ENCODE measurements at places on chromosomes 6 and 20. TPM values are rescaled to one million over a fixed set of nuclear protein-coding genes. Genes with fewer than 3 reads are reported as not detected.

SPDEF gene
- total RNA-seq: not detected

MAPK13 gene
- 6.6 TPM for total RNA-seq

MYMX gene
- not detected for total RNA-seq

SLC32A1 gene
- total RNA-seq: not detected

METTL24 gene
- not detected for total RNA-seq

ANGPT4 gene
- not detected for total RNA-seq

SLC16A10 gene
- not detected for total RNA-seq

VSX1 gene
- not detected for total RNA-seq

- no peak for DNase-seq
Observed at GRCh38 chr20:46583411-46584214, 33.2 kb upstream of the OCSTAMP start.

- DNase-seq: no peak
Observed at GRCh38 chr20:33784225-33784624, 26.9 kb upstream of the CHMP4B start.

DNA sequence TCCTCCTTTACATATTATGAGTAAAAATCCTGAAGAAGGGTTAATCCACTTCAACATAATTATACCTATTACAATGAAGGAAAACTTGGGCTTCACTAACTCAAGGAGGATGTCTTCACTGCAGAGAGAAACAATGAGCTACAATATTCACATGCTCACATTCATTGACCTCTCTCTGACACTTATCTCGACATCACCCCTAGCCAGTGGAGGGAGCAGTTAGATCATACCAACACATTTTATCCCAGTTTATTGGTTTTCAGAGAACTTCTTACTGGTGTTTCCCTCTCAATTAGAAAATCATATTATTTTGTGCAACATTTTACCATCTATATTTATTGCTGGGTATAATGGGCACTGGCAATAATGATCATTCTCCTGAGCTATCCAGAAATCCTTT, 646.5 kb downstream of the TENT5A start:
- DNase-seq: peak; percentile 12

GRCh38 chr20:61802721-61803311, 262.9 kb downstream of the TAF4 start:
- DNase-seq: no peak

- DNase-seq: no peak
Observed at GRCh38 chr6:91659891-91660290, 1073.0 kb upstream of the MAP3K7 start.

DNA sequence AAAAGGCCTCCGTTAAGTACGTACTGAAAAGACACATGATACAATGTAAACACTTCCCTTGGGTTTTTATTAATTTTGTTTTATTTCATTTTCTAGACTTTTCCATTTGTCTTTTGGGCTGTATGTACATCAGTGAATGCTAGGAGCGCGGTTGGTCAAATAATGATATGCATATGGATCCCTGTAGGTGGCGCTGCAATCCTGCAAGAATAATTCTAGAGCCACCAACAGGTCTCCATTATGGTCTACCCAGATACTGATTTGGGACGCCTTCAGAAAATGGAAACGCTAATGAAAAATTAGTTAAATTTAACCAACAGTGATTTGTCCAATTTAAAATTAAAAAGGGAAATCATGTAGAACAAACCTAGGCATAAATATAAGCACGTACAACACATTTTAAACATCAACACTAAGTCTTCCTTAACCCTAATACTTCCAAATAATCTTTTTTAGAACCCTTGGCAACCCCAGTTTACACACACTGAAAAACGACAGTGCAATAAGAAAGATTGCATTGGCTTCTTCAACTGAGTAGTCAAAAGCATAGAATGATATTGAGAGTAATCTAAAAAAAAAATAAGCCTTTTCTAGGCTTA, 433.5 kb downstream of the RFPL4B start:
- DNase-seq: peak; percentile 84

GRCh38 chr6:165686596-165687365, 23.7 kb upstream of the PDE10A start:
- DNase-seq: no peak

DNA sequence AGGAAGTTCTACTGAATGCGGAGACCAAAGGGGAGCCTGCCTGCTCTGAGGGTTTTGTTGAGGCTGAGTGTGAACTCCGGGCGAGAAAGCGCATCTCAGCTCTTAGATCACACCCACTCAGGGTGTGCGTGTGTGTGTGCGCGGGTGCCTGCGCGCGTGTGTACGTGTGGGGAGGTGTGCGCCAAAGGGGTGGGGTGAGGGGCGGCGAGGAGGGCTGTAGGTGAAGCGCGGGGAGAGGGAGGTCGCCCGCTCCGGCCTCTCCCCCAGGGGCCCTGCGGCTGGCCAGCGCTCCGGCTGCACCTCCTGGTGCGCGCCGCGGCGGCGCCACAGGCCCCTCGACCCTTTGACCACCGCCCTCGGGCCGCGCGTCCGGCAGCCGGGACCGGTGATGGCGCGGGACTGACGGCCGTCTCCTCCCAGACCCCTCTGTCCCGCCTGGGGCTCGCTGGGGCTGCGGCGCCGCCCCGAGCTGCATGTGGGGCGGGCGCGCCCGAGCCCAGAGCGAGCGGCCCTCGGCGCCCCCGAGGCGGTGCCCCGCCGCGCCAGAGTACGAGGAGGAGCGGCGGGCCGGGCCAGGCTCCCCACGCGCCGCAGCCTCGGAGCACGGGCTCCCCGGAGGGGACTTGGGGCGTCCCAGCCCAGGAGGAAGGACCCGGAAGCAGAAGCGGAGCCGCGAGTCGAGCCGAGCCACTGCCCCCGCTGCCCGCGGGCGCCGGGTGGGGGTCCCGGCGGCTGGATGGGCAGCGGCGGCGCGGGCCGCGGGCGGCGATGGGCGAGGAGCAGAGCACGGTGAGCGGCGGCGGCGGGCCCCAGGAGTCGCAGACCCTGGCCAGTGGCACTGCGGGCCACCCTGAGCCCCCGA, at the start of gene RNF217:
Gene RNF217, plus strand, starts transcription at position 661 of the 862 bp plus-strand sequence. Its CDS starts 108 bp downstream, at position 769.
- DNase-seq: peak; percentile 77

DNA sequence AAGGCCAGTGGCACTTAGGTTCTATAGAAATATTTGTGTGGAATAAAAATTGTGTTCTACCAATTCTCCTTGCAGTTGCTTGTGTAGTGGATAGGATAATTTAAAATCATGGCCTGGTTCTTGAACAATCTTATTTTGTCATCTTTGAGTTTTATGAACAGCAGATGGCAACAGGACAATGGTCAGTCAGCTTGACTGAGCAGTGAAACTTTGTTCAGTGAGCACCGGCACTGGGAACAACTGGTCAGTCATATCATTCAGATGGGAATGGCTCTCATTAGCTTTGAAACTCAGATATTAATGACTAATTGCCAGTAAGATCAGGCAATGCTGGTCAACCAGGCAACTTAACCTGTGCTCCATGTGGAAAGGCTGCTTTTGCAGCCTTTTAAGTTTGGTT, 129.2 kb downstream of the BCKDHB start:
- no peak for DNase-seq

DNA sequence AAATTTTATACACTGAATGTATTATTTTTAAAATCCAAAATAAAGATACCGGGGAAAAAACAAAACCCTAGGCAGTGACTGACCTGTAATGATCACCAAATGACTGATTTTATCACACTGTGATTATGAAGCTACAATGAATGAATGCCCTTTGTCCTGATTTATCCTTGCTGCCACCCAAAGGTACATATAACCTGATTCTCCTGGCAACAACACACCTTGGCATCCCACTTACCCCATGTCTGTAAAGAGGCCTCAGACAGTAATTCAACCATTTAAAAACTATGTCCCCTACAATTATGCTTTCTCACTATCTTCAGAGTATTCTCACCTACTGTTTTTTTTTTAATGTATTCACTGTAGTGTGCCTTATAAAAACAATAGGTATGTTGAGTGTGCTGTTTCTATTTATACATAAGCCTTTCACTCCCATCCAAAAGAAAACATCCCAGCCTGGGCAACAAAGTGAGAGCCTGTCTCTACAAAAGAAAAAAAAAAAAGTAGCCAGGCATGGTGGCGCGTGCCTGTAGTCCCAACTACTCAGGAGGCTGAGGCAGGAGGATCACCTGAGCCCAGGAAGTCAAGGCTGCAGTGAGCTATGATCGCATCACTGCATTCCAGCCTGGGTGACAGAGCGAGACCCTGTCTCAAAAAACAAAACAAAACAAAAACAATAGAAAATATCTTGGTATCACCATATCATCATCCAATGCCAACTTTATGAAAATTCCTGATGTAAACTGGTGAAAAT, 21.7 kb downstream of the B4GALT5 start:
- no peak for DNase-seq

DNA sequence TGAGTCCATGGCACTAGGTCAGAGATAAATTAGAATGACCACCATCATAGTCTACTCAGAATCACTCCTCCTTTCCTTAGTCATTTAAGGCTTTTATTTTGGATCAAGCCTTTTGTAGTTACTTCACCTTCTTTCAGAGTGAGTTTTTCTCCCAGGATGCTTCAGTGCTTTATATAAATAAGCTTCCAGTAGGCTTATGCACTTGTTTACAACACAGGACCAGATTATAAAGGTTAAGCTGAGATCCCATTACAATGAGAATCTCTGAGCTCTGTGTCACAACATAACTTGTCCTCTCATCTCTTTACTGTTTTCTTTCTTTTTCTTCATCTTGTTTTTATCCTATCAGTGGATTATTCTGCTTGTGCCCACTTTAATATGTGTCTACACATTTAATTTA, 47.9 kb downstream of the CEP57L1 start:
- DNase-seq: no peak

- DNase-seq: no peak
Observed at GRCh38 chr6:162538643-162539064, 188.9 kb downstream of the PRKN start.

DNA sequence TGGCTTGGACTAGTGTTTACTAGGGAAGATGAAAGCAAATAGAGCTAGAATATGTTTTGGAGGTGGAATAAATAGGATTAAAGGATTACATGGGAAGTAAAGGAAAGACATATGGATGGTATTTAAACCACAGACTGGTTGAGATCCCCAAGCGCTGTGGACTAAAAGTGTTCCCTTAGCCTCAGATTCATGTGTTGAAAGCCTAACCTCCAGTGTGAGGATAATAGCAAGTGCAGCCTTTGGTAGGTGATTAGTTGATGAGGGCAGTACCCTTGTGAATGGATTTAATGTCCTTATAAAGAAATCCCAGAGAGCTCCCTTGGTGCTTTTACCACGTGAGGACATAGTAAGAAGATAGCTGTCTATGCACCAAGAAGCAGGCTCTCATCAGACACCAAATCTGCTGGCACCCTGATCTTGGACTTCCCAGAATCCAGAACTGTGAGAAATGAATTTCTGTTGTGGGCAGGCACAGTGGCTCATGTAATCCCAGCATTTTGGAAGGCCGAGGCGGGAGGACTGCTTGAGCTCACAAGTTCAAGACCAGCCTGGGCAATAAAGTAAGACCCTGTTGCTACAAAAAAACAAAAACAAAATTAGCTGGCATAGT, 57.3 kb upstream of the MCM9 start:
- no peak for DNase-seq

DNA sequence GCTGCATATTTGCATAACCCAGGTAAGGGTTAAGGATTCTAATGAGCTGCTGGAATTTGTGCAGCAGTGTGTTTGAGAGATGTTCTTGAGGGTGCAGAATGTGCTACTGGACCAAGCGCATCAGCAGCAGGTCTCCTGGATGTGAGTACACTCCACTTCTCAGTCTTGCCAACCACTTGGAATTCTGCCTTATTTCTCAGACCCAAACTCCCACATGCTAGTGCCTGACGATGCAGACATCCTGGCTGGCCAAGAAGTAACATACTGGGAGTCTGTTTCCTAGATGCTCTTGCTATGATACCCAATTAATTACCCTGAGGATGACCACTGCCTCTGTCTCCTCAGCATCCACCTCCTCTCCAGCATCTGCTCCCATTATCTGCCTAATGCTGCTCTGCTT, 186.6 kb downstream of the MOXD1 start:
- peak; percentile 34 for DNase-seq

DNA sequence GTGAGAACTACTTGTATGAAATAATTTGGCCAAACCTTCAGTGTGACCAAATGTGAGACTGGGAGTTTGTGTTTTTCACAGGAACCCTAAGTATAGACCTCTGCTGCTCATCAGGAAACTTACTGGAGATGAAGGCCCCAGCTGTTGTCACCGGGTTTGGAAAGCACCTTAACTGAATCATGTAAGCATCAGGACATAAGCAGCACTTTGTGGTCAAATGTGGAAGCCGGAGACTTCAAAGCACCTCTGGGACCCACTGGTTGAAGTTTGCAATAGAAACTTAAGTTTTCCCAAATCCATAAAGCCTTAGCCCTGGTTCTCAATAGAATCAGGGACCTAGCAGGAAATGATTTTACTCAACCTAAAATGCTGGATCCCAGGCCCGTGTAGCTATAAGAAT, 14.3 kb downstream of the TTPAL start:
- no peak for DNase-seq

- DNase-seq: no peak
Observed at GRCh38 chr20:754904-755303, 13.4 kb downstream of the SLC52A3 start.

GRCh38 chr6:141682391-141682790, 450.3 kb upstream of the GJE1 start:
- peak; percentile 39 for DNase-seq

GRCh38 chr6:151763938-151764680, 43.4 kb upstream of the ESR1 start:
- peak; percentile 94 for DNase-seq
